MCF 10A (cell line): ENCODE measurements at places on chromosomes 7 and 10. TPM values are rescaled to one million over a fixed set of nuclear protein-coding genes. Genes with fewer than 3 reads are reported as not detected.

SYT15B gene
- total RNA-seq = 0.07 TPM in 1 of 2 replicates, not detected in the other

DOCK1 gene
- 40.0 and 42.4 TPM in 2 replicates for total RNA-seq

PVRIG gene
- 0.74 TPM in 1 of 2 replicates, not detected in the other for total RNA-seq

- peak; percentile 20 for DNase-seq
- no peak overlapping the region for H3K27ac ChIP-seq
- peak overlapping the region; percentile 66 for H3K4me3 ChIP-seq
- H3K36me3 ChIP-seq = peaks cover 12% of the 10 kb centered on the region
- no peaks in the 10 kb centered on the region for H3K27me3 ChIP-seq
- peaks cover 7% of the 10 kb centered on the region for H3K4me1 ChIP-seq
Observed at GRCh38 chr7:54932818-54933543, 85.8 kb upstream of the EGFR start.

GRCh38 chr10:67657775-67658174 lies 38.2 kb downstream of the CTNNA3 start:
- H3K4me1 ChIP-seq = no peaks in the 10 kb centered on the region
- H3K36me3 ChIP-seq = no peaks in the 10 kb centered on the region
- H3K27me3 ChIP-seq = peaks cover 56% of the 10 kb centered on the region
- no peak for DNase-seq

- H3K27me3 ChIP-seq = no peaks in the 10 kb centered on the region
- peak overlapping the region; percentile 95 for H3K27ac ChIP-seq
- H3K4me1 ChIP-seq = peaks cover 15% of the 10 kb centered on the region
- H3K4me3 ChIP-seq = peak overlapping the region; percentile 17
Observed at GRCh38 chr7:21580073-21580521, 37.3 kb downstream of the DNAH11 start.

- peaks cover 31% of the 10 kb centered on the region for H3K27me3 ChIP-seq
- H3K4me3 ChIP-seq = no peak overlapping the region
- no peak overlapping the region for H3K27ac ChIP-seq
- peaks cover 6% of the 10 kb centered on the region for H3K36me3 ChIP-seq
- H3K4me1 ChIP-seq = peaks cover 13% of the 10 kb centered on the region
Observed at GRCh38 chr10:44333511-44333910, 51.4 kb downstream of the CXCL12 start.

DNA sequence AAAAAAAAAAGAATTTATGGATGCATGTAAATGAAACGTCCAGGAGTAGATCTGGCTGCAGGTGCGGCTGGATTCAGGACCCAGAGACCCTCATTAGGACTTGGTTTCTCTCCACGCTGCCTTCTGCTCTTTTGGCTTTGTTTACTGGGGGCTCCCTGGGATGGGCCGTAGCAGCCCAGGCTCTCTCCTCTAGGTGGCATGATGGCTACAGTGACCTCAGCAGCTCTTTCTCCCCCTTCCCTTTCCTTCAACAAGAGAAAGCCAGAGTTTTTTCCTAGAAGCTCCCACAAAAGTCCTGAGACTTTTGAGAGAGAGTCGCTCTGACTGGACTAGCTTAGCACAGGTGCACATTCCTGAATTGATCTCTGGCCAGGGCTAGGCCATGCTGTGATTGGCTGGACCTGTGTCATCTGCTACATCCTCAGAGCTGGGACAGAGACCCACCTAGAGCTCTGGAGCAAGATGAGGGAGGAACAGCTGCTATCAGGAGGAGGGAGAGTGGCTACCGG lies 67.8 kb upstream of the PDCD4 start:
- no peak overlapping the region for H3K4me3 ChIP-seq
- peak; percentile 61 for DNase-seq
- H3K27ac ChIP-seq = no peak overlapping the region
- no peaks in the 10 kb centered on the region for H3K27me3 ChIP-seq

DNA sequence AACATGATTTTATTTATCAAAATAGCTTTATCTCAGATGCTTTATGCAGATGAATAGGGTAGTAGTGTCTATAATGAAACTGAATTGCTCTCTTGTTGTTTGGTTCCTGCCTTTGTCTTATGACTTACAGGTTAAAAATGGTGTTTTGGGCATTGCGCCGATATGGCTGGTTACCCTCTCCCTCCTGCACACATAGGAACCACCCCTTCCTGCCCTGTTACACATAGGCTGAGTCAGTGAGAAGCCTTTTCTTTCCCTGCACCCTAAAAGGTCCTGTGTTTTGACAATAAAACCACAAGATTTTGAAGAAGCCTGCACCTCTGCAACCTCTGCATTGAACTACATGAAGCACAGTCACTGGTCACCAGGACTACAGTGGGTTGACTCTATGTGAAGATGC lies 655.8 kb upstream of the ANKRD30A start:
- peak; percentile 83 for DNase-seq
- H3K27ac ChIP-seq = peak overlapping the region; percentile 85
- no peaks in the 10 kb centered on the region for H3K27me3 ChIP-seq
- peak overlapping the region; percentile 36 for H3K4me3 ChIP-seq
- no peaks in the 10 kb centered on the region for H3K36me3 ChIP-seq

- no peaks in the 10 kb centered on the region for H3K36me3 ChIP-seq
- H3K27ac ChIP-seq = no peak overlapping the region
- H3K27me3 ChIP-seq = peaks cover 25% of the 10 kb centered on the region
- no peak overlapping the region for H3K4me3 ChIP-seq
Observed at GRCh38 chr10:48742891-48743860, 58.5 kb downstream of the WDFY4 start.

DNA sequence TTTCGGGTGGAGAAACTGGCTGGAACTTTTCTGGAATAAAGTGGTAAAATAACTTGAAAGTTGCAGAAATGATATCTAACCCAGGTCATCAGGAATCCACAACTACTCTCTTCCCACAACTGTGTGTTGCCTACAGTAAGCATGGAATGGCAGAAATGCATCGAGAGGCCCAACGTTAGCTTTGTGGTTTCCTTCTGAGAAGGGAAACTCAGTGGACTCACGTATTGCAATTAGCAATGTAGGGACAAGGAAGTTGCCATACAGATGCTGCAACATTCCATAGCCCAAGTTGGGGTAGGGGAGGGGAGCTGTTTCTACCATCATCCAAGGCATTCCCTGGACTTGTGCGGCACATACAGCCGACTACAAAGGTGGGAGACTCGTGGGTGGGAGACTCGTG lies 1.9 kb downstream of the PON1 start:
- H3K36me3 ChIP-seq = no peaks in the 10 kb centered on the region
- no peaks in the 10 kb centered on the region for H3K4me1 ChIP-seq
- H3K4me3 ChIP-seq = no peak overlapping the region
- no peak for DNase-seq

GRCh38 chr7:114309729-114310128 lies 104.9 kb upstream of the FOXP2 start:
- H3K27me3 ChIP-seq = peaks cover 17% of the 10 kb centered on the region
- no peaks in the 10 kb centered on the region for H3K4me1 ChIP-seq
- no peak for DNase-seq
- no peak overlapping the region for H3K4me3 ChIP-seq
- H3K36me3 ChIP-seq = no peaks in the 10 kb centered on the region

- H3K4me3 ChIP-seq = no peak overlapping the region
- no peak overlapping the region for H3K27ac ChIP-seq
- H3K36me3 ChIP-seq = peaks cover 12% of the 10 kb centered on the region
- H3K27me3 ChIP-seq = no peaks in the 10 kb centered on the region
- H3K4me1 ChIP-seq = peaks cover 5% of the 10 kb centered on the region
Observed at GRCh38 chr10:117324367-117324766, 50.9 kb downstream of the PDZD8 start.

GRCh38 chr7:92851732-92852131 lies 15.4 kb upstream of the CDK6 start:
- no peaks in the 10 kb centered on the region for H3K4me1 ChIP-seq
- no peaks in the 10 kb centered on the region for H3K27me3 ChIP-seq
- H3K27ac ChIP-seq = no peak overlapping the region
- H3K36me3 ChIP-seq = no peaks in the 10 kb centered on the region
- no peak for DNase-seq
- no peak overlapping the region for H3K4me3 ChIP-seq

DNA sequence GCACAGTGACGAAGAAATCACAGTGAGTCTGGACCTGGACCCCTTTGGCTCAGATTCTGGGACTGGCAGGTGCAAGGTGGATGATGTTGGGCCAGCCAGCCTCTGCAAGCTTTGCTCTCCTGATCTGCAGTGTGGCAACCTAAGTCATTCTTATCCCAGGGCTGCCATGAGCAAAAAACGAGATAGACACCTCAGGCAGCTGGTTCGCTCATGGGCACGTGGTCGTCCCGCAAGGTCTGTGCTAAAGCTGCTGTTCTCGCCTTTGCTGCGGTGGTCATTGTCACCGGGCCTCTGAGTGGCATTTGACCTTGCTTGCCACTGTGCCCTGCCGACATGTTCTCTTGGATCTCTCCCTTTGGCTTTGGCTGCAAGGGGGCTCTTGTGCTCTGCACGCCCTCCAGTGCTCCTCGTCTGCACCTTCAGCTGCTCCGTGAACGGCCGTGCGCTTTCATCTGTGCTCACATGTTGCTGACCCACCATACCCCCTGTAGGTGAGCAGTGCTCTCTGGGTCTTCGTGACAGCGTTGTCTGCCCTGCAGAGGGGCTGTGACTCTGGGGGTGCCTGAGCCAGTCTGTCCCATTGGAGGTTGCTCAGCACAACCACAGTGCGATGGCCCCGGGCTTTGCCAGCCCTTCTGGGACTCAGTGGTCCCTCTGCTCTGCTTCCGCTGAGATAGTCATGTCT lies 317.0 kb downstream of the GLRX3 start:
- H3K4me3 ChIP-seq = no peak overlapping the region
- H3K27ac ChIP-seq = no peak overlapping the region
- peaks cover 6% of the 10 kb centered on the region for H3K27me3 ChIP-seq
- H3K36me3 ChIP-seq = no peaks in the 10 kb centered on the region

DNA sequence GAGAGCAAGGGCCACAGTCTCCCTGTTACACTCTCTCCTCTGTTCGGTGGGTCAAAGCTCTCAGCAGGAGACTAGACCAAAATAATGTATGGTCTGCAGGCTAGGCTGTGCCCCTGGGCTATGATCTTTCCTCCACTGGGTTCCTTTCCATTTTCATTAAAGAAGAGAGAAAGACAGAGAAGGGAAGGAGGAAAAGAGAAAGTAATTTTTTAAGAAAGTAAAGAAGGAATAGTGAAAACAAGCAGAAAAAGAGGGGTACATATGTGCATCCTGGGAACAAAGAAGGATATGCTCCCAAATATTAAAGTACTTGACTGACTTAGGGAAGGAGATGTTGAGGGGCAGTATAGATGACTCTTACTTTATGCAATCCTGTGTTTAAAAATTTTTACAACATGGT lies 33.6 kb upstream of the PIK3AP1 start:
- no peak overlapping the region for H3K27ac ChIP-seq
- DNase-seq = no peak
- no peaks in the 10 kb centered on the region for H3K36me3 ChIP-seq
- no peak overlapping the region for H3K4me3 ChIP-seq
- H3K27me3 ChIP-seq = no peaks in the 10 kb centered on the region
- H3K4me1 ChIP-seq = no peaks in the 10 kb centered on the region

GRCh38 chr10:29604291-29604825 lies 30.4 kb downstream of the SVIL start:
- H3K36me3 ChIP-seq = peaks cover 34% of the 10 kb centered on the region
- H3K4me1 ChIP-seq = peaks cover 25% of the 10 kb centered on the region
- no peaks in the 10 kb centered on the region for H3K27me3 ChIP-seq
- no peak overlapping the region for H3K4me3 ChIP-seq

DNA sequence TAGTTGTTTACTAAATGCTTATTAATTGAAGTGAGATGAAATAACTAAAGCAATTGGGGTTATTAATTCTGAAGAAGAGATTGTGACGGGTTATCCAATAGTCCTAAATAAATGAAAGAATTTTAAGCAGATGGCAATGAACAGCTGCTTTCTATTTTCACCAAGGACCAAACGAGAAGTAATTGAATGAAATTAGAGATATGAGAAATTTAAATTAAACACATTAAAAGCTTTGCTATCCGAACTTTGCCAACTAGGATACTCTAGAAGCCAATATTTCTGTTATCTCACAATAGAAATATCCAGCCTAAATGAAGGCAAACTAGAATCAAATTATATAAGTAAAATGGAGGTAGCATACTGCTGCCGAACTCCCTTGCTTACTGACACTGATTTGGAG lies 103.2 kb downstream of the GPR37 start:
- DNase-seq = no peak
- no peaks in the 10 kb centered on the region for H3K27me3 ChIP-seq
- no peaks in the 10 kb centered on the region for H3K36me3 ChIP-seq
- H3K27ac ChIP-seq = no peak overlapping the region
- H3K4me3 ChIP-seq = no peak overlapping the region
- H3K4me1 ChIP-seq = peaks cover 5% of the 10 kb centered on the region

- no peaks in the 10 kb centered on the region for H3K36me3 ChIP-seq
- no peaks in the 10 kb centered on the region for H3K27me3 ChIP-seq
- no peak for DNase-seq
Observed at GRCh38 chr7:73812996-73813395, 17.8 kb upstream of the CLDN4 start.

- H3K36me3 ChIP-seq = no peaks in the 10 kb centered on the region
- no peak overlapping the region for H3K4me3 ChIP-seq
- H3K27ac ChIP-seq = no peak overlapping the region
- DNase-seq = no peak
- peaks cover 16% of the 10 kb centered on the region for H3K27me3 ChIP-seq
- no peaks in the 10 kb centered on the region for H3K4me1 ChIP-seq
Observed at GRCh38 chr7:11795231-11795630, 36.8 kb downstream of the THSD7A start.

DNA sequence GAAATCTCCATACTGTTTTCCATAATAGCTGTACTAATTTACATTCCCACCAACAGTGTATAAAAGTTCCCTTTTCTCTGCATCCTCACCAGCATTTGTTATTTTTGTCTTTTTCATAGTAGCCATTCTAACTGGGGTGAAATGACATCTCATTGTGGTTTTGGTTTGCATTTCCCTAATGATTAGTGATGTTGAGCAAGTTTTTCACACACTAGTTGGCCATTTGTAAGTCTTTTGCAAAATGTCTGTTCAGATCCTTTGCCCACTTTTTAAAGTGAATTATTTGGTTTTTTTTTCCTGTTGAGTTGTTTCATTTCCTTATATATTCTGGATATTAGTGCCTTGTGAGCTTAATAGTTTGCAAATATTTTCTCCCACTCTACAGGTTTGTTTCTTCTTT lies 101.0 kb upstream of the NFE2L3 start:
- no peaks in the 10 kb centered on the region for H3K4me1 ChIP-seq
- H3K27ac ChIP-seq = no peak overlapping the region
- H3K36me3 ChIP-seq = no peaks in the 10 kb centered on the region
- H3K27me3 ChIP-seq = no peaks in the 10 kb centered on the region
- no peak overlapping the region for H3K4me3 ChIP-seq
- no peak for DNase-seq

DNA sequence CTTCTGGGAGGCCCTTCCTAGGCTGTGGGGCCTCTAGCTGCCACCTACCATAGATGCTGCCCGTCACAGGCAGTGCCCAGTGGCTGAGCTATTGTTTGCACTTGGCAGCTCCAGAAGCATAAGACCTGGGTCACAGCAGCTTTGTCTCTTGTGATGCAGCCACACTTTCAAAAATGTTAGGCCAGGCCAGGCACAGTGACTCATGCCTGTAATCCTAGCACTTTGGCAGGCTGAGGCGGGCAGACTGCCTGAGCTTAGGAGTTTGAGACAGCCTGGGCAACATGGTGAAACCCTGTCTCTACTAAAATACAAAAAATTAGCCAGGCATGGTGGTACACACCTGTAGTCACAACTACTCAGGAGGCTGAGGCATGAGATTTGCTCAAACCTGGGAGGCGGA lies 9.5 kb upstream of the KAZALD1 start:
- no peaks in the 10 kb centered on the region for H3K27me3 ChIP-seq
- H3K4me1 ChIP-seq = peaks cover 8% of the 10 kb centered on the region
- H3K27ac ChIP-seq = peak overlapping the region; percentile 59
- no peaks in the 10 kb centered on the region for H3K36me3 ChIP-seq

- H3K27ac ChIP-seq = no peak overlapping the region
Observed at GRCh38 chr7:44377681-44378421, 52.5 kb upstream of the CAMK2B start.
